ENCODE measurements at places on chromosomes 5 and 9.

GRCh38 chr9:33102551-33103210, 26.2 kb upstream of the SMU1 start:
- no peak for DNase-seq

DNA sequence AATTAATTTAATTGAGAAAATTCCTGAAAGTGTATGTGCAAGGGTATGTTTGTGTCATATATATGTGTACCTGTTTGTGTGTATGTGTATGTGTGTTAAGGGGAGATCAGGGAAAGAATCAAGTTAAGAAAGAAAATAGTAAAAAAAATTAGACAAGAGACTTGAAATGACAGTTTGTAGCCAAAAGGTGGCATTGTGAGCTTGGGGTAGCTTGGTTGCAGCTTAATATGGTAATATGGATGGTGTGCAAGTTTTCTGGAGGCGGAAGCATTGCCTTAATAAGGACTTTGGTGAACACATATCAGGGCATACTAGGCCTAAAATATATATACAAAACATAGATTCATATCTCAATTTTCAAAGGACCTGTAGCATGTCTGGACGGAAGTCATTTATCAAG, 129.9 kb downstream of the INSYN2B start:
- no peak for DNase-seq

GRCh38 chr9:135478829-135479468, 633 bp upstream of the PPP1R26 start:
- no peak for DNase-seq

DNA sequence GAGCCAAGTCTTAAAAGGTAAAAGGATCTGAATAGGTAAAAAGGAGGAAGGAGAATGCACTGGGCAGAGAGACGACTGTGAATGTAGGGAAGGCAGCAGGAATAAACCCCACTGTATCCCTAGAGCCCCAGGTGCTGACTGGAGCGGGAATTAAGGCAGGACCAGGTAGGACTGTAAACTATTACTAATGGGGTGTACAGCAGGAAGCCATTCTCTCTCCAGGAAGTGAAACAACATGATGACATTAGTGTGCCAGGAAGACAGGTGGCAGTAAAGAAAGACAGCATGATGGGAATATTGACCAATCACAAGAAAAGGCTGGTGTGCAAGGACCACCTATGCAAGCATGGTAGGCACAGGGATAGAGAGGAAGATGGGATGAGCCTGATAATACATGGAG, 433.0 kb downstream of the DNAH5 start:
- no peak for DNase-seq

GRCh38 chr5:94192658-94193391, 425.6 kb downstream of the KIAA0825 start:
- DNase-seq = no peak

DNA sequence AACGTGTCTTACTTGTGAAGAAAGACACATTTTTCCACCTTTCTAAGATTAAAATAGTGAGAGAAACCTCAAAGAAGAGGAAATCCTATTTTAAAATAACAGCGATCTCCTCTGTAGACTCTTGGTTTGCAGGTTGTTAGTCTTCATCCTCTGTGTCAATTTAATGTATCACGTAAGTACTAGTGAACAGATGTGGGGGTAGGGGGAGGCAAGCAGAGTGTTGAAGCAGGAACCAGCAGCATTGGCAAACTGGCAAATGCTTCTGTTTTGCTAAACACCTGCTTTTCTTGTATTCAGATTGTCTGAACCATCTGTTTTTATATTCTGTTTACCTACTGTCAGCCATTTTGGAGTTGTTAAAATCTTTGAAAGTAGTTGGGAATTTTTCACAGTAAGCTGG, 159.3 kb upstream of the TLX3 start:
- DNase-seq = no peak
